Ecto neural progenitor cell (in vitro differentiated cells): ENCODE measurements at places on chromosomes 11 and 22.

GRCh38 chr22:37376643-37377042, 50.6 kb downstream of the ELFN2 start:
- DNase-seq: no peak

- no peak for DNase-seq
Observed at GRCh38 chr11:19954899-19955298, 205.4 kb downstream of the DBX1 start.

- no peak for DNase-seq
Observed at GRCh38 chr11:131916638-131917037, 546.2 kb downstream of the NTM start.

DNA sequence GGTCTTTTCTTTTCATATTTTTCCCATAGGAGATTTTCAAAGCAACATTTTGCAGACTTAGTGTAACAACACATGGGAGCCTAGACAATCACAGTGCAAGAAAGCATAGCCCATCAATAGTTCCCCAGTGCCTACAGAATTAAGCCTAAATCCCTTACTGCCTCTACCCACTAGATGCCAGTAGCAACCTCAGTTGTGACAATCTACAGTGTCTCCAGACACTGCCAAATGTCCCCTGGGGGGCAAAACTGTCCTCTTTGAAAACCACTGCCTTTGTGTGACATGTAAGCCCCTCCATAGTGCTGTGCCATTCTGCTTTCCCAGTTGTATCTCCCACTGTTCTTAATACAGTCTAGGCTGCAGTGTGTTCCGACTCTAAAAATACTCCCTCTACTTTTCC, 1329.0 kb downstream of the LRRC4C start:
- DNase-seq: peak; percentile 54

- no peak for DNase-seq
Observed at GRCh38 chr22:44326491-44326885, 13.7 kb upstream of the SHISAL1 start.

DNA sequence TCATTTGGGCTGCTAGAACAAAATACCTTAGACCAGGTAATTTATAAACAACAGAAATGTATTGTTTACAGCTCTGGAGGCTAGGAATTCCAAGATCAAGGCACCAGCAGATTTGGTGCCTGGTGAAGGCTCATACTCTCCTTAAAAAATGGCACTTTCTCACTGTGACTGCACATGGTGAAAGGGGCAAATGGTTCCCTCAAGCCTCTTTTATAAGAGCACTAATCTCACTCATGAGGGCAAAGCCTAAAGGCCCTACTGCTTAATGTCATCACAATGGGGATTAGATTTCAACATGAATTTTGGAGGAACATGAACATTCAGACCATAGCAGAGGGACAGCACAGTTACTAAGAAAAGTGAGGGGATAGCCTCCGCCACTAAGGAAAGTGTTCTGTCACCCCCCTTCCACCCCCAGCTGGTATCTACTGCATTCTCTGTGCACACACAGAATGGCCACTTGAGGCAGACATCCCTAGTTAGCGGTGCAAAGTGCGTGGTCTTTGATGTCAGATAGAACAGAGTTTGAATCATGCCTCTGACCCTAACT, 47.2 kb upstream of the CEP295 start:
- DNase-seq: no peak

GRCh38 chr11:2380807-2381350, 3.8 kb downstream of the CD81 start:
- DNase-seq: no peak

DNA sequence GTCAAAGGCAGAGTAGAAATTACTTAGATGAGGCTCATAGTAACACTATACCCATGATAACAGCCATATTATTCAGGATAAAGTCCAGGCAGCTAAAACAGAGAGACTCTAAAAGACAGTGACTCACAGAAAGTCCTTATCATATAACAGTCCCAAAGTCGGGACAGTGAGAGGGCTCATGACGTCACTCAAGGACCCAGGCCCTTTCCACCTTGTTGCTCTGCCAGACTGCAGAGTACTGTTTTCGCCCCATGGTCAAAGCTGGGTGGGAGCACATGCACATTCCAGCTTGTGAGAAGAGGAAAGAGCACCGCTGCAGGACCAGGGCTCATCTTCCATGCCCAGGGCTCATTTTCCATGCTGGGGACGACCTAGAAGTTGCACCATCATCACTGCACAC, 29.4 kb upstream of the NUP50 start:
- no peak for DNase-seq

- no peak for DNase-seq
Observed at GRCh38 chr11:34798985-34799384, 117.2 kb downstream of the APIP start.

GRCh38 chr11:134363592-134363991, 31.8 kb downstream of the GLB1L2 start:
- DNase-seq: no peak

- DNase-seq: no peak
Observed at GRCh38 chr11:109208121-109208520, 213.9 kb upstream of the C11orf87 start.
